Left colon (tissue), 2 donors: ENCODE measurements at places on chromosomes 12 and 14. TPM values are rescaled to one million over a fixed set of nuclear protein-coding genes. Genes with fewer than 3 reads are reported as not detected.

Gene CCDC60
- 4.4 TPM for total RNA-seq

Gene MORN3
- not detected for total RNA-seq

Gene POTEM
- total RNA-seq: not detected

Gene PCBP2
- 586 TPM for total RNA-seq

DNA sequence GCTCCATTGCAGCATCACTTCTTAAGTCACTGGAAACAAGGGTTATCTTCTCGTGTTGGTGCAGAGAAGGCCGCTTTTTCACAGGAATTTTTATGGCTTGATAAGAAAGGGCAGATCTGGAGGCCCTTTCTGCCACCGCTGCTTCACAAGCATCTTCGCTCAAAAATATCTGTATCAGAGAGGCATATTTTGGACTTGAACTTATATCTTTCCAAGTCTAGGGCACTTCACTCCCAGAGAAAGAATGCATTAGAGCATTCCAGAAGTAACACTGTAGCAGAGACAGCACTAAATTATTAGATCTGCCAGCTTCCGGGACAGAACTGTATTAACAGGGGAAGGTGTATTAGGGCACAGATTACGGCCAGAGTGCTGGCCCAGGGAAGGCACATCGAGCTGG, 151.7 kb upstream of the AMIGO2 start:
- DNase-seq: no peak

DNA sequence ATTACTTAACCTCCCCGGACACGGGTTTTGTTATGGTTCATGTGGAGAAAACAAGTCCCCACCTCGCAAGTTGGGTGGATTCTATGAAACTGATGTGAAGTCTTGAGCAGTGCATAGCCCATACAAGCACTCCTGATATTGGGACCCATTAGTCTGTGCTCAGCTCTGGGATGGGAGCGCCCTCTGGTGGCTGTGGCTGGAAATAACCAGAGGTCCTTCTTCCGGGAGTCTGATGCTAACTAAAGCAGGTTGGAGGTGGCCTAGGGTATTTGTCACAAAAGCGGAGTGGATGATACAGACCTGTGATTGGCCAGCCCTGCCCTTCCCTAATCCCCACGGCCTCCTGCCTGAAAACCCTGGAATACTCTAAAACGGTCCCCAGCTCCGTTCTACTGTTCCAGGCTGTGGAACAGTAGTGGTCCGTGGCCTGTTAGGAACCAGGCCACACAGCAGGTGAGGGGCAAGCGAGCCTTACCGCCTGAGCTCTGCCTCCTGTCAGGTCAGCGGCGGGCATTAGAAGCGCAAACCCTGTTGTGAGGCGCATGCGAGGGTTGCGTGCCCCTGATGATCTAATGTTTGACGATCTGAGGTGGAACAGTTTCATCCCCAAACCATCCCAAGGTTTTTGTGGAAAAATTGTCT, 6.4 kb downstream of the SLC48A1 start:
- DNase-seq: peak; percentile 72

- DNase-seq: no peak
Observed at GRCh38 chr14:47040550-47040949, 389.0 kb upstream of the RPL10L start.

DNA sequence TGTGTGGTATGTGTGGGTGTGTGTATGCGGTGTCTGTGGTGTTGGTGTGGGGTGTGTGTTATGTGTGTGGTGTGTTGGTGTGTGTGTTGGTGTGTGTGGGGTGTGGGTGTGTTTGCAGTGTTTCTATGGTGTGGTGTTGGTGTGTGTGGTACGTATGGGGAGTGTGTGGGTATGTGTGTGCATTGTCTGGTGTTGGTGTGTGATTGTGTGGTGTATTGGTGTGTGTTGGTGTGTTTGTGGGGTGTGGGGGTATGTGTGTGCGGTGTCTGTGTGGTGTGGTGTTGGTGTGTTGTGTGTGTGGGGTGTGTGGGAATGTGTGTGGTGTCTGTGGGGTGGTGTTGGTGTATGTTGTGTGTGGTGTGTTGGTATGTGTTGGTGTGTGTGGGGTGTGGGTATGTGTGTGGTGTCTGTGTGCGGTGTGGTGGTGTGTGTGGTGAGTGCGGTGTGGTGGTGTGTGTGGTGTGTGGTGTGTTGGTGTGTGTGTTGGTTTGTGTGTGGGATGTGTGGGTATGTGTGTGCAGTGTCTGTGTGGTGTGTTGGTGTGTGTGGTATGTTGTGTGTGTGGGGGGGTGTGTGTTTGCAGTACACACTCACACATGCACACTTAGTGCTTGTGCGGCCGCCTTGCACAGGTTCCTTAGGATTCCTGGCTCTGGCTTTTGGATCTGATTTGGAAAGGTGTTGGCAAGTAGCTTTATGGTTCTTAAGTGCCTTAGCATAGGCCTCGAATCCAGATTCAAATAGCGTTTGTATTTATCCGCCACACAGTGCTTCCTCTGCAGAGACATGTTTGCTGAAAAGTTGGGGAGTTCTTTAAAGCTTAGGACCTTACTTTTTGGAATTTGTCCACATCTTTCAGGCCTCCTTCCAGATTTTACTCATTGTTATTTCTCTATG, 16.4 kb downstream of the MLXIP start:
- peak; percentile 16 for DNase-seq

Gene TMBIM4
- total RNA-seq: 158 TPM

DNA sequence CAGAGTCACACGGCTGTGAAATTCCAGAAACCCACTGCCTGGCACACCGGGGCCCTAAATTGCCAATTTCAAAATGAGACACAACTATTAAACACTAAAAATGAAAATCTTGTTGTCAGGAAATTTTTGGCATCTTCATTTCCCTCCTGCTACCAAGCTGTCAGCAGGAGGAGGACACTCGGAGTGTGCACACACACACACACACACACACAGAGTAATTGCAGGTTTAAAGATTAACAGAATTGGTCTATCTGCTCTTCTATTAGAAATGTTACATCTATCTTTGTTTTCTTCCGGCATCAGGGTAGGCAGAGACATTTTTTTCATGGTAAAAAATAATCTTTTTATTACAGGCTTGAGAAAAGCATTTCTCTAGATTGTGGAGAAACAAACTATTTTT, 314.2 kb downstream of the EGLN3 start:
- no peak for DNase-seq

- no peak for DNase-seq
Observed at GRCh38 chr14:72965249-72965648, 39.0 kb downstream of the DCAF4 start.

- no peak for DNase-seq
Observed at GRCh38 chr12:69428351-69429073, 41.7 kb upstream of the FRS2 start.

DNA sequence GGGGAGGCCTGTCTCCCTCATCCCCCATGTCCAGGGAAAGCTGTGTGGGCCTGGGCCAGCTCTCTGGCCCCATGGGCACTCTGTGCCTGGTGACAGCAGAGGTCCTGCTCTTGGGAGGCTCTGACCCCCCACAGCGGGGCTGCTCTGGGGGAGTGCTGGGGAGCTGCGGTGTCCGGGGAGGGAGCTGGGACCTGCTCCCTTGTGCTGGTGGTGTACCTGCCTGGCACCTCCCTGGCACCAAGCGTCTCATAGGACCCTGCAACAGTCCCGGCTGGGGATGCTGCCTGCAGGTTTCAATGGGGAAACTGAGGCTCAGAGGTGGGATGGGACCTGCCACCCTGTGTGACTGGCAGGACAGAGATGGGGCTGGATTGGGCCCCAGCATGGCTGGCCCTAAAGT, 111.3 kb downstream of the KIF26A start:
- DNase-seq: no peak

Gene ZNF384
- 51.4 TPM for total RNA-seq

Gene SYNE3
- total RNA-seq: 11.6 TPM

Gene SSTR1
- 10.5 TPM for total RNA-seq

DNA sequence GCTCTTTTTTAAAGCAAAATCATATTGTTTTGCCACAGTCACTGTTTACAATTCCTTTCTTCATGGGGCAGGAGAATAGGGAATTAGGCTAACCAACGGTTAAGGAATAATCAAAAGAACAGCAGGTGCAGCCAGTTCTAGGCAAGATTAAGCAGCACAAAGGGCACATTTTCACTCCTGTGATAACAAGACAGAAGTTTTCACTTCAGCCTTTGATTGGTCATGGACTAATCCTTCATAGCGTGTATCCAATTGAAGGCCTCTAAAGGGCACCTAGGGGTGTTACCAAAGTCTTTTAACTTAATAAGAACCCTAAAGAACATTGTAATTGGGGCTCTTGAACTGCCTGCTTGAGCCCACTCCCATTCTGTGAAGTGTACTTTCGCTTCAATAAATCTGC, 206.9 kb upstream of the AMIGO2 start:
- no peak for DNase-seq

Gene DICER1
- total RNA-seq: 77.3 TPM

GRCh38 chr14:48373981-48374380, 698.6 kb upstream of the MDGA2 start:
- no peak for DNase-seq

GRCh38 chr12:4775936-4776335, 55.7 kb downstream of the GALNT8 start:
- no peak for DNase-seq

GRCh38 chr12:67152451-67152850, 116.7 kb upstream of the CAND1 start:
- DNase-seq: no peak

Gene SOAT2
- not detected for total RNA-seq

DNA sequence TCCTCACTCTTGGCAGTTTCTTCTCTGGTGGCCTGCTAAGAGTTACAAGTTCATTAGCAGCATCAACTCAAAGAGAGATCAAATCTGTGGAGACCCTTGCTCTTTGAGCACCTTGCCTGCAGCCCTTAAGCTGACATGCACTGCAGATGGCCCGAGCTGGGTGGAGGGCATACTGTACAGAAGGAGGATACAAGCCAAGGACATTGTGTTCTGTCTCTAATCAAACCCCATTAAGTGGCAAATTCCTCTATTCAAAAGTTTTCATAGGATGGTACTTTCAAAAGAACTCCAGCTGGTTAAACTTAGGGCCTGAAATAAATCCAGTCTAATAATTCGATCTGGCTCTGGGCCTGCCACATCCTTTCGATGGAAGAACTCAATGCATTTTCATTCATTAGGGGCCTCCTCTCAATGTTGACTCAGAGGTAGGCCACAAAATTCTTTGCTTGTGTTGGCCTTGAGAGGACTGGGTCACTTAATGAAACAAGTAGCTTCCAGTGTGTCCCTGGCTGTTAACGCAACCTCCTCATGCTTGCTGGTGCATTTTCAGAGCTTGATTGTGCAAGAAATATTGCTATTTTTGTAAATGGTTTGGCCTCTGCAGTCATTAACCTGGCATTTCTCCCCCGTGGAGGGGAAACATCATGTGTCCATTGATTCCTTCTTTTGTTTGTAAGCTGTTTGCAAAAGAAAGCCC, 318.2 kb downstream of the NUAK1 start:
- no peak for DNase-seq

Gene KRT85
- not detected for total RNA-seq

GRCh38 chr14:91229743-91230200, 14.7 kb downstream of the GPR68 start:
- no peak for DNase-seq
